Neuronal stem cell (in vitro differentiated cells): ENCODE measurements at places on chromosomes 11 and 22.
A peak's percentile ranks its signal among the peaks of the same experiment; 100 is the strongest.

- no peak for DNase-seq
Measured at GRCh38 chr11:72737336-72737735, 14.9 kb downstream of the ARAP1 start.

DNA sequence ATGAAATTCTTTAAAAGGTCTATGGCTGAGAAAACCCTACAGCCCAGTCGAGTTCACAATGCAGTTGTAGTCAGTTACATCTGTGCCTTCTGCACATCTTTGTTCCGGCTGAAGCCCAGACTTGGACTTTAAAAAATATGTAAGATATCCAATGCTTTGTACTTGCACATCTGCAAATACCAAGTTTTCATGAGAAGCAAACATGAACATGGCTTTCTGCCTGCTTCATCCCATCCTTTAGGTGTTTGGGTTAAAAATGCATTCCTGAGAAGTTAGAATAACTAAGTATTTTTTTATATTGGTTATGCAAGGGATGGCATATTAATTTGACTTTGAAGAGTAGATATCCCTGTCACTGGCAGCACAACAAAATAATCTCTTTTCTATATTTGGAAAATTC is 528.4 kb downstream of the METTL15 start:
- DNase-seq, result no peak

GRCh38 chr11:24043842-24044241 is 453.0 kb upstream of the LUZP2 start:
- DNase-seq, result no peak

- DNase-seq, result no peak
Measured at GRCh38 chr11:12188548-12189317, 78.3 kb downstream of the MICAL2 start.

DNA sequence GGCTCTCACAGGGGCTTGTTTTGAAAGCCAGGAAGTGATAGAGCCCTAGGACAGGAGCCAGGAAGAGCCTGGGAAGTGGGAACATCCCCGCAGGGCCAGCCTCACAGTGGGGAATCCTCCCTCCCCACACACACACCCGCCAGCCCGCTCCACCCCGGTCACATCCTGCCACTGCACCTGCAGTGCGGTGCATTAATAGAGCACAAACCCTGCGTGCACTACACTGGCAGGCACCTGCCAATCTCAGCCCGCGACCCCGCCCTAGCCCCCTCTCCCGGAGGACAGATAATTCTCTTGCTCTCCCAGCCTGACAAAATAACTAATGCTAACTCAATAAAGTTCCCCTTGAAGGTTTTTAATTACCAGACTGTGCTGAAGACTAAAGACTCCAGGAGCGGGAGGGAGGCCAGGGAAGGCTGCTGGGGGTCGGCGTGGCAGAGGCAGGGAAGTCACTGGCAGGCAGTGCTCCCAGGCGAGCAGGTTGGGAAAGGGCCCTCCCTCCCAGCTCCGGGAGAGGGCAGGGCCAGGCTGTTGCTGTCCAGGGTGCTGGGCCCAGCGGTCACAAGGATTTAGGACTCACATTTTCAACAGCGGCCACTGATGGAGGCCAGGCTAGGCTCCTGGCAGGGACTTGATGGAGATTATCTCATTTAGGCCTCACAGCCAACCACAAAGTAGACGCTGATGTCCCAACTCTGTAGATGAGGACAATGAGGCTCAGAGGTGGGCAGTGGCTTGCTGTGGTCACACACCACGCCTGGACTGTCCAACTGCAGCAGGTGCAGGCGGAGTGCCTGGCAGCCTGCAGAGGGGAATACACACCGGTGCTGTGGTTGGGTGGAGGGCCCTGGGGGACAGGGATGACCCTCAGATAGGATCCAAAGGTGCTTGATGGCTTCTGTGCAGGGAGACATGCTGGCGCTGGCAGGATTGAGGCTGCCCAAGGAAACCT is 23.9 kb upstream of the TCF20 start:
- DNase-seq, result peak; percentile 72

DNA sequence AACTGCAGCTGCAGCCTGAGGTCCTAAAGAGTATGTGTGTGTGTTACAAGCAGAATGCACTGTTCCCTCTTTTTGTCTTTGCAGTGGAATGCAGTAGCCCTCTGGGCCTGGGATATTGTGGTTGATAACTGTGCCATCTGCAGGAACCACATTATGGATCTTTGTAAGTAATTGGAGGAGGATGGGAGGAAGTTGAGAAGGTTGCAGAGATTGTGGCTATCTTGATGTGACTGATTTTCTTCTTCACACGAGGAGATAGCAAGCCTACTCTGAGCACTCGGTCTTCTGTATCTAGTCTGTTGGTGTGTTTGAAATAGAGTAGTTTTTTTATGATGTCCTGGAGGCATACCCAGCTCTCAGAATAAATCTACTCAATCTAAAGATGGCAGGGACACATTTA is 2.3 kb downstream of the RBX1 start:
- no peak for DNase-seq

GRCh38 chr11:30387891-30388861 is 65.3 kb downstream of the ARL14EP start:
- no peak for DNase-seq

GRCh38 chr11:76327756-76328388 is 53.1 kb downstream of the THAP12 start:
- DNase-seq, result no peak

- DNase-seq, result no peak
Measured at GRCh38 chr11:131979364-131979763, 608.9 kb downstream of the NTM start.

GRCh38 chr11:93626038-93626437 is 35.4 kb upstream of the CEP295 start:
- DNase-seq, result no peak

DNA sequence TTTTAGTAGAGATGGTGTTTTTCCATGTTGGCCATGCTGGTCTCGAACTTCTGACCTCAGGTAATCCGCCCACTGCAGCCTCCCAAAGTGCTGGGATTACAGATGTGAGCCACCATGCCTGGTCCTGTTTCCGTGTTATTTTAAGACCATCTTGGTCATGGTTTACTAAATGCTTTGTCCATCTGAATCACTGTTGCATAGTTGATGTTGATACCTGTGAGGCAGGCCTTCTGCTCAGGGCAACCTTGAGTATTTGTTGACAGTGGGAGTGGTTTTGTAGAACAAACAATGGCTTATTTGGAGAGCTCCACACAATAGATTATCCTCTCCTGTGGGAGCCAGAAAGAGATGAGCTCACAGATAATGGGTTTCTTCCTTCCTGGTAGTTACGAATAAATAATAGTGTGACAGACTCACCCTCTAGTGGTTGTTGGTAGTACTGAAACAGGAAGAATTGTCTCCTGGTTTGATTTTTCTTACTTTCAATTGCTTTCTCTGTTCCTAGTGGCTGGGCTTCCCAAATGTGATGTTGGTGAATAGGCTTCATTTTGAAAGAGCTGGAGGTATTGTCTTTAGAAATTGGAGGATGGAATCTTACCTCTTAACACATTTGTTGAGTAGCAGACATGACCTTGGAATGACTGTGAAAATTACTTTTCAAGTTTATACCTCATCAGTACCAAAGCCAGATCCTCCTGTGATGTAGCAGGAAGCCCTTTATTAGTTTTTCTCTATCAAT is 39.0 kb downstream of the CTNND1 start:
- peak; percentile 64 for DNase-seq

GRCh38 chr11:65288706-65289536 is 25.7 kb upstream of the CDC42EP2 start:
- DNase-seq, result no peak

- no peak for DNase-seq
Measured at GRCh38 chr22:29509298-29509697, 29.3 kb downstream of the NEFH start.

- no peak for DNase-seq
Measured at GRCh38 chr11:104073950-104074705, 37.7 kb downstream of the DDI1 start.

GRCh38 chr11:75301131-75301530 is 50.3 kb downstream of the ARRB1 start:
- DNase-seq, result no peak

- DNase-seq, result no peak
Measured at GRCh38 chr11:1858154-1858553, 5.3 kb downstream of the LSP1 start.

GRCh38 chr11:59899532-59899931 is 20.9 kb downstream of the OOSP3 start:
- no peak for DNase-seq

GRCh38 chr11:9982127-9982795 is 311.8 kb downstream of the SBF2 start:
- DNase-seq, result no peak

DNA sequence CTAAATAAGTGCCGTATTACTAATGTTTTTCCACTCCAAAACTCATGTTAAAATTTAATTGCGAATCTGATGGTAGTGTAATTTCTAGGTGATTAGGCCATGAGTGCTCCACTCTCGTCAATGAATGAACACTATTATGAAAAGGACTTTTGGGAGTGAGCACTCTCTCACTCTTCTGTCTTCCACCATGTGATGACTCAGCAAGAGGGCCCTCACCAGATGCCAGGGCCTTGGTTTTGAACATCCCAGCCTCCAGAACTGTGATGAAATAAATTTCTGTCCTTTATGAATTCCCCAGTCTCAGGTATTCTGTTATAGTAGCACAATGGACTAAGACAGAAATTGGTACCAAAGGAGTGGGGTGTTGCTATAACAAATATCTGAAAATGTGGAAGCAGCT is 8.1 kb downstream of the JRKL start:
- DNase-seq, result no peak

GRCh38 chr11:96357794-96358193 is 14.8 kb upstream of the MAML2 start:
- DNase-seq, result no peak

GRCh38 chr11:70466596-70466995 is 68.3 kb downstream of the CTTN start:
- no peak for DNase-seq

GRCh38 chr11:9853929-9854552 is 190.2 kb downstream of the SWAP70 start:
- no peak for DNase-seq

DNA sequence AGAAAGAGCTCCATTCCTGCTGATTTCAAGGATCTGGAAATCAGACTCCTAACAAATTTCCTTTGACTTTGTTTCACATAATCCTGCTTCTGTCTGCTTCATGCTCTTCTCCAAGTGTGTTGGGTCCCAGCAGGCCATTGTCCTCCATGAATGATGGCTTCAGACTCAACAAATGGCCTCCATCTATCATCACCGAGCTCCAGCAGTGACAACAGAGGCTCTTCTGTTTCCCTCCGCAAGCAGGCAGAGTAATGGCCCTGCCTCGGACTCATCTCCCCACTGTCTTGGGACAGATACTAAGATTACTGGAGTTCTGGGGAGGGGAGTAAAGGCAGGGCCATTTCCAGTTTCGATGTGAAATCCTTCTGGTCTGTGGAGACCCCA is 127.3 kb downstream of the TENM4 start:
- DNase-seq, result no peak

DNA sequence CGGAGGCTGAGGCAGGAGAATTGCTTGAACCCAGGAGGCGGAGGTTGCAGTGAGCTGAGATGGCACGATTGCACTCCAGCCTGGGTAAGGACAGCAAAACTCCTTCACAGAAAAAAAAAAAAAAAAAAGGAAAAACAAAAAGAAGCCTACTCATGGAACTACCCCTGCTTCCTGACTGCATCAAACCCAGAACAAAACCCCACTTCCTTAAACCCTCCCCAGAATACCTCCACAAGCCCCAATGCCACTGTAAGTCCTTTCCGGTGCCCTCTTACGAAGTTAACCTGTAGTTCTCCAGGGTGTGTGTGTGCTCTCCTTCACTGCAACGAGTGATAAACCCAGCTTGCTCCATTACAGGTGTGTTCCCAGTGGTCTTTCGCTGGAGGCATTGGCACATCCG is 8.6 kb upstream of the TOLLIP start:
- no peak for DNase-seq

GRCh38 chr11:126140926-126141280 is 70.5 kb downstream of the RPUSD4 start:
- DNase-seq, result no peak

DNA sequence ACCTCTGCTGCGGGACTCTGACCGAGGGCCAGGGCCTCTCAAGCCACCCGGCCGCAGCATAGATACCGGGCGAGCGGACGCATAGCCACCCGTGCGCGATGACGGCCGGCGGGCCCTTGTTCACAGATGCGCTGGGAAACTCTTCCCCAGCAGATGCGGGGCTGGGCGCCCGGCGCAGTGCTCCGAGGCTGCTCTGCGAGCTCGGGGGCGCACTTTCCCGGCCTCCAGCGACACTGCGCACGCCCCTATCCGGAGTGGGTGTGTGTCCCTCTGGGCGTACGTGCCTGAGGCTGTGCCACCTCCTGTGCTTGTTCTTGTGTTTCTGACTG is 104.7 kb upstream of the E2F8 start:
- peak; percentile 38 for DNase-seq

DNA sequence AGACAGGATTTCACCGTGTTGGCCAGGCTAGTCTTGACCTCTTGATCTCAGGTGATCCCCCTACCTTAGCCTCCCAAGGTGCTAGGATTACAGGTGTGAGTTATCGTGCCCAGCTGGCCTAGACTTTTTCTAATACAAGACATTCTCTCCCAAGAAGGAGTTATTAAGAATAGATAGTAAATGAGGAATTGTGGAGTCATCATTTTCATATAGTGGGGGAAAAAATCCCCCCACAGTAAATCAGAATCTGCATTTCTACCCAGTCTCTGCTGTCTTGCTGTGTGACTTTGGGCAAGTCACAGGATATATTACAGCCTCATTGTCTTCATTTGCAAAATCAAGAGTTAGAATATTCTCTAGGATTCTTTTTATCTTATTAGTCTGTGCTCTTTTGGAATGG is 21.6 kb downstream of the SLC6A5 start:
- DNase-seq, result no peak

GRCh38 chr11:16778286-16778685 is 39.8 kb downstream of the C11orf58 start:
- DNase-seq, result no peak

DNA sequence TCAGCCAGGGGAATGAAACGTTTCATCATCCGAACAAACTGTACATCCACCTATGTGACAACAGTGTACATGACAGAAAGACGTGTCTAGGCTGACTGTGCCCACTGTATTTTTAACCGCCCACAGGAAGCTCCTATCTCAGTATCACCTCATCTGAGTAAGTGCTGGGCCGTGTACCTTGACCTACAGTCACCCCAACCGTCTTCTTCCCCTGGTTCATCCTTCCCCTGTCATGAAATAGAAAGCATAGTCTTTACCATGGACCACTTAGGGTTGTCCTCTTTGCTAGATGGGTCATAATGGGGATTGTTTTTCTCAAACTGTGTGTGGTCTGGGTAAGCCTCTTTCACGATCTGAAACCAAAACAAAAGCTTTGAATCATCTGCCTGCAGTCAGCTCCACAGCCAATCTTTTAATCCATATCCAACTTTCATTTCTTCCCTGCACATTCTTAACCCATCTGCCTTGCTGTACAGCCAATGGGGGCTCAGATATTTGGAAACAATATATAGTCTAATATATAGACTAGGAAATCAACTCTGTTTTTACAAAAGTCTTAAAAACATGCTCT is 4.2 kb downstream of the THYN1 start:
- no peak for DNase-seq

- no peak for DNase-seq
Measured at GRCh38 chr11:75577207-75577606, 15.2 kb downstream of the SERPINH1 start.

GRCh38 chr11:126322996-126323395 is 19.1 kb downstream of the DCPS start:
- DNase-seq, result no peak

- no peak for DNase-seq
Measured at GRCh38 chr11:3796801-3797328, 489 bp downstream of the NUP98 start.
